NCI-H226 (cell line): ENCODE measurements at places on chromosomes 1 and 21.
A peak's percentile ranks its signal among the peaks of the same experiment; 100 is the strongest.

DNA sequence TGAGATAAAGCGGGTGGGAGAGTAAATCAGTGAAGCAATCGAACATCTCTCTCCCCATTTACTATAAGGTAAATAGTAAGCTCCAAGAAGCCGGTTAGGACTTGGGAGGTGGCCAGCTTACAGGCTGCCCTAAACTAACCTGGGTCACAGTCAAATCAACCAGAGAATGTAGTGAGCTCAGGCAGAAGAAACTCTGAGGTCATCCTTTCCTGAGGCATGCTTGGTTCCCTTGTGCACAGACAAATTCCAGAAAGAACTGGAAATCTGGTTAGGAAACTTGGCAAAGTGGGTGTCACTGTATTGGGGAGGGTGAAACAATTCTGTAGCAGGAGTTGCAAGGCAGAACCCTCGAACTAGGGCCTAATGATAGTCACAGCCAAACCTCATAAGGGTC lies 72.5 kb downstream of the NTMT2 start:
- no peak for DNase-seq

GRCh38 chr1:81833722-81834121 lies 33.0 kb downstream of the ADGRL2 start:
- peak; percentile 79 for DNase-seq

GRCh38 chr21:40967771-40968170 lies 120.8 kb upstream of the DSCAM start:
- DNase-seq: no peak

DNA sequence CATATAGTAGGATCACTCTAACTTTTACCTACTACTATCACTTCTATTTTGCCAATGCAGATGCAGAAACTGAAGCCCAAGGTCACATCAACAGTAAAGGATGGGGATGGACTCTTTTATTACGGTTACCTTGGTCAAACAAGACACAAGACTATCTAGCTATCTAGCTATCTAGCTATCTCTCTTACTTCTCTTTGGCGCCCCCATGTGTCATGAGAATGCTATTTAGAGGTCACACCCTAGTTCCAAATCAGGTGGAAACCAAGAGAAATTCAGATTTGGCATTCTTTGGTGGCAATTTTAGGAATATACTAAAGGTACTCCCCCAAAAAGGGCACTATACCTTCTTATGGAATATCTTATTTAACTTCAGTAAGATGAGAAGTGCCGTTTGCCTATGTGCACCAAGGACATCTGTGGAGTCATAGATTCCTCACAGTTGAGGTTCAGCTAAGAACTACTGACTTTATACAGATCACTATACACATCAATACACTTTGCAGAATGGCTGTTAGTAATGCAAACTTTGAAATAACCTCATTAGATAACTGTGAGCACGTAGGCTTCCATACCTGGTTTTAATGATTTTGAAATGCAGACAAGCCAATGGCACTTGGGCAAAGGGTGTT lies 6.7 kb downstream of the ZNF648 start:
- DNase-seq: no peak
